ENCODE measurements at places on chromosomes 5 and 9. TPM values are rescaled to one million over a fixed set of nuclear protein-coding genes. Genes with fewer than 3 reads are reported as not detected.

GRCh38 chr9:131971482-131972074 lies 108.1 kb downstream of the MED27 start:
- DNase-seq = no peak

DNA sequence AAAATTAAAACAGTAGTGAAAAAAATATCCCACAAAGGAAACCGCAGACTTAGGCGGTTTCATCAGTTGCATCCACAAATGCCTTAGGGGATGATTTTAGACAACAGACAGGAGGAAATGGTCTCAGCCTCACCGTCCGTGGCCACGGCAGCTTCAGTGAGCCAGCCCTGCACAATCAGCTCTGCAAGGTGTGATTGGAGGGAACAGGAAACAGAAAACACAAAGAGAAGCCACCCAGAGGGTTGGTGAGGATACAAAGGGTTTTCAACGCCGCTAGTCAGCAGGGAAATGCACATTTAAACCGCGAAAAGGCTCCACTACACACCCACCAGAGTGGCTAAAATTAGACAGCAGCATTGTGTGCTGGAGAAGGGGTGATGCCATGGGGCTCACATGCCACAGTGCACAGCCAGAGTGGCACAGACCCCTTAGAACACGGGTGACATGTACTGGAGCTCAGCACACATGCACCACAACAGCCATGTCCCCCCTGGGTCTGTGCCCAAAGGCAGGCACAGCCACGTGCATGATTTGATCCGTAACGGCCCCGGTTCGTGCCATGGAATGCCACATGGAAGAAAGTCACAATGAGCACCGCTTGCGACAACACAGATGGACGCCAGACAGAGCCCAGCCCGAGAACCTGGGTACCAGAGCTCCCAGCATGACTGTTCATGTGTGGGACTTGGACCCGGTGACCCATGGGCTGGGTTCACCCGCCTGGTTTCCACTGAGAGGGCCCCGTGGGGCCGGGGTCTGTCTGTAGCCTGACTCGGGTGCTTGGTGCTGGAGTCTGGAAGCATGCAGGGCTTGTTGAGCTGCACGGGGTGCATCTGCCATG lies 18.3 kb upstream of the TERT start:
- no peak for DNase-seq

Gene SGCD
- total RNA-seq = 13.5 TPM

DNA sequence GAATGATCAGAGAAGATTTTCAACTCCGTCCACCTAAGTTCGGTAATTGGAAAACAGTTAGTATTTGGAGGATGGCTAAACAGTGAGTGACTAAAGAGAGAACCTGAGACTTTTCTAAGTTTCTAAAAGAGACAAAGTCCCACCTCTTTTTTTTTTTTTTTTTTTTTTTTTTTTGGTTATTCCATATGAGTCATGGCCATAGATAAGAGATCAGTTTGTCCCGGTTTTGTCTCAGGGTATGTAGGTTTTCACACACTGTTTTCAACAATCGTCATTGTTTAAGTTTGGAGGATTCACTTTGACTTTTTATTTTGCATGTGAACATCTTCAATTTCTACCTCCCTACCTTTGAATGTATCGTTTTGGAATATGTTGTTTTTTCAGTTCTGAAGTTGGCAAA lies 85.9 kb downstream of the NTRK2 start:
- DNase-seq = no peak

- no peak for DNase-seq
These were observed 37.3 kb upstream of the FUBP3 start for GRCh38 chr9:130542038-130542437.

DNA sequence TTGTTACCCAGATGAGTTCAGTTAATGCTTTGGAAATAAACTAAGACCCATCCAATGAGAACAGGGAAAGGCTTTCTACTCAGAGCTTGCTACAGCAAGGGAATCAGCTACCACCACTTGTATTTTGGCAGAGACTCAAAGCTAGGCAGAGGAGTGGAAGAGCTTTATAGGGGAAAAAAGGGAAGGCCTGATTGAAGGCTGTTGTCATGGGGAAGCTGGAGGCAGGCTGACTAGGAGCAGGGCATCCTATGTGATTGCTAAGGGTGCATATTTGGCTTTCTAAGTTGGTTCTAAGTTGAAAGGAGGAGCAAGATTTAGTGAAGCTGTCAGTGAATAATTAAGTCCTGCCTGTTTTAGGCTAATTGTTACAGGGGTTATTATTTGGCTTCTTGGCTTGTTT lies 115.5 kb downstream of the PTTG1 start:
- no peak for DNase-seq

DNA sequence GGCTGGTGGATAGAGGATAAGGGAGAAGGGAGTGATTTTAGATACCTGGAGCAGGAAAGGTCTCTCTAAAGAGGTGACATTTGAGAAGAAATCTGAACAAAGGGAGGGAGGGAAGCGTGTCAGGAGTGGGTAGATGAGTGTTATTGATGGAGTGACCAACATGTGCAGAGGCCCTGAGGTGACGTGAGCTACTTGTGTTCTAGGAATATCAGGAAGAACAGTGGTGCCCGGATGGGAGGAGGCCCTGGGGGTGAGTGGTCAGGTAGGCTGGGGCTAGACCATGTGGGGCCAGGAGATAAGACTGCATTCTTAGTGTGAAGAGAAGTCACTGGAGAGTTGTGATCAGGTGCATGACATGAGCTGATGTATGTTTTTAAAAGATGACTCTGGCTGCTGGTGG lies 256.2 kb downstream of the ARHGAP26 start:
- DNase-seq = no peak

DNA sequence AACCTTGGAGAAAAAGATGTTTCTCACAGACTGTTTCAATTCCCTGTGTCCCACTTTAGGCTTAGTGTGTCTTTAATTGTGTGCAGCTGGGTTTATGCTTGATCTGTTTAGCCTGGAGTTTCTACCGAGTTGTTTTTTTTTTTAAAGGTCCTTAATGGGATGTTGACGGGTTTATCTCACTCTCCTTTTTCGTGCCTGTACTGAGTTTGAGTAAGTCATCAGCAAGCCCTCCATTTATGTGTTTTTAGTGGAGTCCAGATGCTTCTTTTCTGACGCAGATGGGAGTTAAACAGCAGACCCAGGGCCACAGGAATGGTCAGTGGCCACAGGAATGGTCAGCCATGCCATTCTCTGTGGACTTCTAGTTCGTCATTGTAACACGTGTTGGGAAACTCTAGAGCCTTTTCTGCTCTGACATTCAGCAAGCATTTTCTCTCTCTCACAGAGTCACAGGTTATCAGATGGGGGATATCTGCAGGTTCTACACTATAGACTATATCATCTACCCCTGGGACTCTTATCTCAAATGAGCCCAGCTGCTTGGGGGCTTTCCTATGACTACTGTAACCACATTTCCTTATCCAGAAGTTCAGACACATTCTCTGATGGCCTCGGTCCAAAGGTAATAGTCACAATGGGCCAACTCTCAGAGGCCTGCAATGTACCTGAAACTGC lies 190.5 kb downstream of the TTLL11 start:
- DNase-seq = no peak

DNA sequence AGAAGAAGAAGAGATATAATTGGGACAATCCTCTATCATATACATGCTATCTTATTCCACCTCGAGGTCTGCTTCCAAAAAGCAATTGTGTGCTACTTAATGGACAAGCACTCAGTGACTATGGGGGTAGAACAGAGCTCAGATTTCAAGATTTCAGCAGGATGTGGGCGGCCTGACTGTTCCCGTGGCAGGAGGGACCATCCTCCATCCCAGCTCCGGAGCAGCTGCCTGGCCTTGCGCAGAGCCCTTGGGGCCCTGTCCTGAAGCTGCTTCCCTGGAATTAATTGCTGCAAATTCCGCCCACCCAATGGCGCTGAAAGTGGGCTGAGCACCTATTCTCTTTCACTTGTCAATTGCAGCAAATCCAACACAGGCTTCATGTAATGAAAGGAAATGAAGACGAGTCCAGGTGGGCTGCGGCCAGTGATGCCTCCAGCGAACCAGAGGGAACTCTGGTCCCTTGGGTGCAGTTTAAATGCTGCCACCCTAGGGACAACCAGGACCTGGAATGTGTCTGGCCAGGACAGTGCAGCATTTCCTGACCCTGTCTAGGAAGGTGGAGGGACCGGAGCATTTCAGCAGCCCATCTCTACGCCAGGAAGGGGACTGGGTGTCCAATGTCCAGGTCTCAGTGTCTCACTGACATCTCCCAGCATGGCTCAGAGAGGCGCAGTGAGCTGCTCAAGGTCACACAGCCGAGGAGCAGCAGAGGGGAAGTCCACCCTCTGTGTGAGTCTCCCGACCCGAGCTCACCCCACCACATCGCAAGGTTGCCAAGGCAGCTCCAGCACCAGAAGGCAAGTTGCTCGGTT lies 50.5 kb upstream of the FCN1 start:
- DNase-seq = no peak

DNA sequence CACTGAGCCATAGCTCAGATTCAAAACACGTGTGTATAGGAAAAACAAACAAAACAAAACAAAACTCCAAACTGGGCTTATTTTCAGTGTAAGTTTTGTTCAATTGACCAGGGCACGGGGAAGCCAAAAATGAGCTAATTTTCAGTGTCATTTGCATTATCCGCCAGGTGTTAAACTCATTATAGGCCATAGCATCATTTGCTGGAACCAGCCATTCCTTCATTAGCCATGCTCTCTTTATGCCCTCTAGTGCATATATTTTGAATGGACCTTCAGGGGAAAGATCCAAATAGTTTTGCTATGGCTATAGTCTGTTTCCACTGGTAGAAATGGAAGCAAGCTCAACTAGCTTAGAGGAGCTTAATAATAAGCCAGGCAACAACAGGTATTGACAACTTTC lies 1205.2 kb upstream of the DMAC1 start:
- no peak for DNase-seq

GRCh38 chr9:124532897-124533296 lies 25.7 kb upstream of the NR5A1 start:
- DNase-seq = no peak

Gene ZNF618
- 7.3 TPM for total RNA-seq

DNA sequence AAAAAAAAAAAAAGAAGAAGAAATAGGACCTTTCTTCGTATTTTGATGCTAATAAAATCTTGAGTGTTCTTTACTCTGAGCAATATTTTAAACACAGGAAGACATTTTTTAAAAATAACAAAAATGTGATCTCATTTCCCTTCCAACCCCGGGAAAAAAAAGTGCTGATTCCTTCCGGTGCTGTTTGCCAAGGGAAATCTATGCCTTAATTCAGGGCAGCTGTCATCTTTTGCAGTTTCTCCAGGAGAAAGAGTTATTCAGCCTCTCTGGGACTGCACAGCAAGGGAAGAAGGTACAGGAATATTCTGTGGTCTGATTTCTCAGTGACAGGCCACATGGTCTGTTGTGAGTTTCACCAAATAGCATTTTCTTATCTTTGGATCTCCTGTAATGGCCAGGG lies 291.9 kb upstream of the IRX1 start:
- no peak for DNase-seq

GRCh38 chr9:135215571-135216161 lies 128.2 kb downstream of the OLFM1 start:
- no peak for DNase-seq

Gene FBP1
- 8.6 TPM for total RNA-seq

DNA sequence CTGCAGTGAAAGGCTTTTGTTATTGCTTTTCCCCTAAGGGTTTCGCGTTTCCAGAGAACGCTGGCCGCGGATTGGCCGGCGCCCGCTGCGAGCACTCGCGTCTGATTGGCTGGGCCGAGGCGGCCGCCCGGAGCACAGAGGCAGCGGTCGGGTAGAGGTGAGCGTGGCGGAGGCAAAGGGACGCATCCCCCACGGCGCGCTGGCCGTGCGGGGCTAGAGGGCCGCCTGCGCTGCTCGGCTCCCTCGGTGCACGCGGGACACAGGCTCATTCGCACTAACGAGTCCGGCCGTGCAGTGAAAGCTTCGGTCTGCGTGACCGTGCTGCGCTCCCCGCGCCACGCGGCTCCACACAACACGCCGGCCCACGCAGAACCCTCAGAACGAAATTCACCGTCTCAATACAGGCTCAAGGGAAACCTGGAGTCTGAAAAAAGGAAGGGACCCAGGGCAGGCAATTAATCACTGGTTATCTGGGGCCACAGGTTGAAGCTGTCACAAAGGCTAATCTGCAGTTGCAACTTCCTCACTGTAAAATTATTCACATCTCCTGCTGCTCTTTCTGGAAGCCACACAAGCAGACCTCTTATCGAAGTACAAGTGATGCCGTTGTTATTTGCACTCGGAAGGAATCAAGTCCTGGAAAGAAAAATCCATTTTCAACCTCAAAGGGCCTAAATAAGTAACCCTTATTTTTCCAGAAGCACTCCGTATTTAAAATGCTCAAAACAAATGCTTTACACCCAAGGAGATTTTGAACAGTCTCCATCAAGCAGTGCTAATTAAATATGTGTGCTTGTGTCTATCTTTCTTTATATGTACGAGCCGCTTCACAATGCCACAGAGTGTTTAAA lies 94.6 kb downstream of the ZNF608 start:
- DNase-seq = peak; percentile 52

GRCh38 chr5:60333005-60333571 lies 366.9 kb downstream of the DEPDC1B start:
- DNase-seq = no peak

DNA sequence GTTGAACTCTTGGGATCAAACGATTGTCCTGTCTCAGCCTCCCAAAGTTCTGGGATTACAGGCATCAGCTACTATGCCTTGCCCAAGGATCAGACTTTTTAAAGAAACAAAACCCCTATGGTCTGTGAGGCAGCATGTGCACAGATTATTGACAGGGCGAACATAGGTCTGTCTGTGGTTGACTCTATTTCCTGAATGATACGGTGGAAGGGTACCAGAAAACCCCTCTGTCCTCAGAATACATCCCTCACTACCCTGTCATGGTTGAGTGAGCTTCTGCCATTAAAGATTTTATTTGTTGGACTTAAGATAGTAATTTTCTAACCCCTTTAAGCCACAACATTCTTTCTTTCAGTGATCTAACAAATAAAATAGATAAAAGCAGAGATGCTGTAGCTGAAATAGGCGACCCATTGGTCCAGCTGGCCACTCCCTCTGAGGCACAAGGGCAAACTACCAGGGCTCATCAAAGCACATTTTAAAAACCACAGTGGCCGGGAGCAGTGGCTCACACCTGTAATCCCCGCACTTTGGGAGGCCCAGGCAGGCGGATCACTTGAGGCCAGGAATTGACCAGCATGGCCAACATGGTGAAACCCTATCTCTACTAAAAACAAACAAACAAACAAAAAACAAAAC lies 84.9 kb upstream of the ANKRD55 start:
- DNase-seq = no peak

DNA sequence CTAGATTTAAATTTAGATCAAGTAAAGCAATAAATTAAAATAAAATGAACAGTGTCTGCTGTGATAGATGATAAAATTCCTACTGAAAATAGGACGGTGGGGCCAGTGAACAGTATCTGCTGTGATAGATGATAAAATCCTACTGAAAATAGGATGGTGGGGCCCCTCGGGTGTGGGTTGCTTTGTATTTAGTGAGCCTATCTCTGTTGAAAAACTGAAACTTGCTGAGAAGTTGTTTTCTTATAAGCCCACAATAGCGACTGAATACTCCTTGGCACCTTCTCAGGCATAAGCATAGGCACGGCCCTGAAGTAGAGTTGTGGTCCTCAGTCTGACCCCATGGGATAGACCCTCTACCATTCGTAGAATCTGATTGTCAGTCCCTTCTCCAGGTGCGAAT lies 5.7 kb downstream of the SDHA start:
- DNase-seq = no peak

- DNase-seq = no peak
These were observed 67.7 kb downstream of the HMHB1 start for GRCh38 chr5:143879646-143880045.
